Neural crest cell (in vitro differentiated cells): ENCODE measurements at places on chromosomes 2 and 18. TPM values are rescaled to one million over a fixed set of nuclear protein-coding genes. Genes with fewer than 3 reads are reported as not detected.

The ARHGAP15 gene
- total RNA-seq = 2.8 and 3.2 TPM in 2 replicates

The LRP2 gene
- 27.5 and 29.4 TPM in 2 replicates for total RNA-seq

The DPP10 gene
- 2.1 and 3.0 TPM in 2 replicates for total RNA-seq

The UGT1A4 gene
- total RNA-seq = not detected in 2 replicates

The NTSR2 gene
- total RNA-seq = not detected in 2 replicates

The TTC31 gene
- 29.6 and 31.6 TPM in 2 replicates for total RNA-seq

The SPEG gene
- 13.4 and 17.5 TPM in 2 replicates for total RNA-seq

The RHBDD1 gene
- total RNA-seq = 34.3 and 39.7 TPM in 2 replicates

The CD8B gene
- not detected in 2 replicates for total RNA-seq

The SLC14A1 gene
- not detected in 2 replicates for total RNA-seq

The ACTR1B gene
- total RNA-seq = 62.6 and 63.4 TPM in 2 replicates
